Left kidney (tissue), 8 donors: ENCODE measurements at places on chromosomes 7 and 10. TPM values are rescaled to one million over a fixed set of nuclear protein-coding genes. Genes with fewer than 3 reads are reported as not detected.

FAM25A gene
- not detected for polyA plus RNA-seq

MAGI2 gene
- 37.2 TPM for polyA plus RNA-seq

- no peak for DNase-seq
Measured at GRCh38 chr7:28230261-28230660, 49.7 kb upstream of the JAZF1 start.

- no peak for DNase-seq
Measured at GRCh38 chr7:41628901-41629300, 74.0 kb downstream of the INHBA start.
